ENCODE measurements at places on chromosomes 16 and 17.
A peak's percentile ranks its signal among the peaks of the same experiment; 100 is the strongest.

GRCh38 chr17:44900894-44901293, 1.6 kb upstream of the EFTUD2 start:
- DNase-seq, result no peak

- DNase-seq, result no peak
Measured at GRCh38 chr16:47262938-47263337, 119.2 kb upstream of the NETO2 start.

DNA sequence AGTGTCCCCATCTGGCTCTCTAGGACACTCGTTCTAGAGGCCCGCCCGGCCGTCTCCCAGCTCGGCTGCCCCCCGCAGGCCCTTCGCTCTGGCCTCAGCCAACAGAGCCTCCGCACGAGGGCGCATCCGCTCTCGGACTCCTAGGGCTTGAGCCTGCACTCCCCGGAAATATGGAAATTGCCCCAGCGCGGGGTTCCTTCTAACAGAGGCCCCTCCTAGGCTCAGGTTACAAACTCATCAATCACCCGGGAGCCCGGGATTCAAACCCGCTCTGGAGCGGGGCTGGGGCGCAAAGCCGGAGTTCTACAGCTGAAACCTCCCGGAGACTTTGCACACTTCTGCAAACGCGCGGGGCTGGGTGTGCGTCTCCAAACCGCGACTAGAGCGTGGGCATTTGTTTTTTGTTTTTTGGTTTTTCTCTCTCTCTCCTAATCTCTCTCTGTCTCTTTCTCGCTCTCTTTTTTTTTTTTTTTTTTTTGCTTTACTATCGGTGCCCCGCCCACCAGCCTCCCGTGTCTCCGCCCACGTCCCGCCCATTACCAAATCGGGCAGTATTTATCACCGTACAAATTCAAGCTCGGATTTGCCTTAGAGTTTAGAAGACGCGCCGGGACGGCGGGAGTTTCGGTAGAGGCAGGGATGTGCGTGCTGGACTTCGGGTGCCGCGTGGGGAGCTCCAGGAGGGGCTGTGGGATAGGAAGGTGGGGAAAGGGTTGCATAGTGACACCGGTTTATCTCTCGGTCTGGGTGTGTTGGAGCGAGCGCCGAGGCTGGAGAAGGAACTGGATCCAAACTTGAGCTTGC, 2.4 kb upstream of the FOXL1 start:
- no peak for DNase-seq

- no peak for DNase-seq
Measured at GRCh38 chr17:2034806-2035540, 5.0 kb downstream of the DPH1 start.

DNA sequence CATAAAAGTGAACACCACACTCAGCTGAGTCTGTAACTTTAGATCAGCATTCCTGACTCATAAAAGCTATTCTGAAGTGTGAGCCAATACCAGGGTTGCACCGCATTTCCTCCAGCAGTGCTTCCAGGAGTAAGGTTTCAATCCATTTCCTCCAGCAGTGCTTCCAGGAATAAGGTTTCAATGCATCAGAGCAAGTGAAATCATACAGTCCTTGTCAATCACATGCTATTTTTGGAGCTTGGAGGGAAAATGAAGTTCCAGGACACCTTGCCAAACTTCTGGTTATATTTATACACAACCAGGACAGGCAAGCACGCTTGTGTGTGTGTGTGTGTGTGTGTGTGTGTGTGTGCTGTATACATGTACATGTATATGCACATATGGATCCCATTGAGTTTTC, 327.6 kb downstream of the GRIN2A start:
- no peak for DNase-seq

DNA sequence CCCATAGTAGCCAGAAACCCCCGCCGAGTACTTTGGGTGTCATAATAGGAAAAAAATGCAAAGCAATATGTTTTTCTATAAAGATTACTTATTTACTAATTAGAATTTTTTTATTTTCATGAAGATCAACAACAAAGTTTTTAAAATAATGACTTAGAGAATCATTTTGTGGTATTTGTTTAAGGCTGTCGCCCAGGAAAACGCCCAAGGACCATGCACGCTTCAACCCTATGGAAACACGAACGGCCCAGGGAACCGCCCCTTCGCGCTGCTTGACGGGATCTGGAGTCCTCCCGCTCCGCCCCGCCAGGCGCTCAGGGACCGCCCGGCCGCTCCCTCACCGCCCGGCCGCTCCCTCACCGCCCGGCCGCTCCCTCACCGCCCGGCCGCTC, 408 bp upstream of the KPNA2 start:
- DNase-seq, result peak; percentile 81

DNA sequence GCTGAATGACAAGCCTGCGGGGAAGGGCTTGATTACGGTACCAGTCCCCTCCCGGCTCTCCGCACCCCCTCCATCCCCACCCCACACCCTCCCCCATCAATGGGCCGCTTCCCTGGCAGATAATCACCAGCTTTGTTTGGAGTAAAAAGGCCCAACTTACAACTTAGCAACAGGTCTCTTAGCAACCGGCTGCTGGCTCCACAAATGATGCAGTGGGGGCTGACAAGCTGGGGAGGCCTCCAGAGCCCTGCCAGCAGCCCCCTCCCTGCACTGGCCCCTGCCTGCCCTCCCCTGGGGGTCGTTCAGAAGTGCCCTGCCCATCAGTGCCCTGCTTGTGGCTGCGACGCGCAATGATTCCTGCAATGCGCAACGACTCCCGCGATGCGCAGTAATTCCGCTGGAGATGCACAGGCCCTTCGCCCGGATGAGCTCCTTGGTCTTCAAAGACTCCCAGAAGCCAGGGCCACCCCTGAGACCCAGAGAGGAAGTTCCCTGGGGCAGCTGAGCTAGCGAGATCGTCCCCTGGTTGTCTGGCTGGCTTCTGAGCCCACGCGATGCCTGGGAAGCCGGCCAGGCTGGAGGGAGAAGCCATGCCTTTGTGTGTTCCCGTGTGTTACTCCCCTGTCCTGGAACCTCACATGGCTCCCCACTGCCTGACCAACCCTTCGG, 23.3 kb downstream of the CPNE2 start:
- DNase-seq, result no peak

Measured in activated T-helper 1 cell treated with Interleukin-2 at 50 U/mL for 16 hours (primary cell).